ENCODE measurements at places on chromosomes 2 and 18. TPM values are rescaled to one million over a fixed set of nuclear protein-coding genes. Genes with fewer than 3 reads are reported as not detected.

The NCK2 gene
- total RNA-seq = 87.5 TPM

The CFAP65 gene
- not detected for total RNA-seq

The KCNE4 gene
- total RNA-seq = not detected

The AKAIN1 gene
- not detected for total RNA-seq

The POTEI gene
- not detected for total RNA-seq

The LYG1 gene
- 0.66 TPM for total RNA-seq

The TLX2 gene
- 0.21 TPM for total RNA-seq

The KLHL41 gene
- total RNA-seq = 0.46 TPM

DNA sequence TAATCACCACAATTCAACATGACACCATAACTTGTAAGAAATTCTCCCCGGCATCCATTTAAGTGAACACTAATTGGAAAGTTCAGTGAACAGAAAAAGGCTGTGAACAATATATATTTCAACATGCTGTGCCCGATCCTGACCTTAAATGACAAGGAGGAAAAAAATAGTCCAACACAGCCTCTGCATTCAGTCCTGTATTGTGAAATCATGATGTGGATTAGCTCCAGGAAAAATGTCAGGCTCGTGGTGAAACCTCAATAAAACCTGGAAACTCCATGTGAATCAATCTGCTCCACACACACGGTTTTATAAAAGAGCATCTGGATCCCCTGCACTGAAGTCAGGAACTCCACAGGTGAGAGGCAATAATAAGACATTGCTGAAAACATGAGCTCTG is 145.4 kb upstream of the SPOPL start:
- peaks cover 4% of the 10 kb centered on the region for H3K27me3 ChIP-seq
- no peak for DNase-seq
- H3K36me3 ChIP-seq = no peaks in the 10 kb centered on the region
- no peaks in the 10 kb centered on the region for H3K4me1 ChIP-seq
- no peak overlapping the region for H3K27ac ChIP-seq

DNA sequence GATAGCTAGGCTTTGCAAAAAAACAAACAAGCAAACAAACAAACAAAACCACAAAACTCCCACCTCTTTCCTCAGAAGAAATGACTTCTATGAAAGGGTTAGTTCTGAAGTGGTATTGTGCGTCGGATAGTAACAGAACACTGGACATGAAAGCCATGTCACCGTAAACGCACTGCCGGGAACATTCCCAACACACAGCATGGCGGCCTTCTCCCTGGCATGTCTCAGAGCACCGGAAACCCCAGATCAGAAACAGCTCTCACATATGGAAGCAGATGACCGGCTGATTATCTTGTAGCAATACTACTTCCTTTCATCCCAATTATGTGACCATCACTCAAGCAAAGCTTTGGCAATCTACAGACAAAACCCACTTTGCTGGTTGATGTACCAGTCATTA is 197.8 kb upstream of the PXDN start:
- H3K27ac ChIP-seq = no peak overlapping the region
- H3K36me3 ChIP-seq = no peaks in the 10 kb centered on the region
- no peak for DNase-seq
- H3K4me3 ChIP-seq = no peak overlapping the region

GRCh38 chr2:142280831-142281230 is 150.0 kb upstream of the LRP1B start:
- H3K4me3 ChIP-seq = no peak overlapping the region
- no peaks in the 10 kb centered on the region for H3K4me1 ChIP-seq
- DNase-seq = no peak
- no peaks in the 10 kb centered on the region for H3K36me3 ChIP-seq

DNA sequence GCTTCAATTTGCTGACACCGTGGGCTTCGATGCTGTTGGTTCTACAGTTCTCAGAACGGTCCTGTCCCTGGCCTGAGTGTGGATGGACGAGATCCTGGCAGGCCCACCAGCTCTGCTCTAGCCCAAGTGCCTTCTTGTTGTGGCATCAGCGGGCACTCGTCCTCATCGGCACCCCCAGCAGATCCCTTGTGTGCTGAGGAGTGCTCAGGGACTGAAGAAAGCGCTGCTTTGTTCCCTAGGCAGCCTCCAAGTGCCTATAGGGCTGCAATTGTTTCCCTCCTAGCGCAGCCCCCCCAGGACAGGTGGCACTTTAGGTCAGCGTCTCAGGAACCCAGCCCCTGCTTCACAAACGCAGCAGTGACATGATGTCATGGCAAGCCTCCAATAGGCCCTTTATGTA is 217.7 kb downstream of the AGAP1 start:
- no peaks in the 10 kb centered on the region for H3K4me1 ChIP-seq
- H3K36me3 ChIP-seq = no peaks in the 10 kb centered on the region
- H3K4me3 ChIP-seq = no peak overlapping the region
- H3K27ac ChIP-seq = no peak overlapping the region

GRCh38 chr2:10329880-10330699 is 27.4 kb downstream of the HPCAL1 start:
- peaks cover 89% of the 10 kb centered on the region for H3K4me1 ChIP-seq
- H3K4me3 ChIP-seq = peak overlapping the region; percentile 91
- H3K36me3 ChIP-seq = peaks cover 26% of the 10 kb centered on the region

DNA sequence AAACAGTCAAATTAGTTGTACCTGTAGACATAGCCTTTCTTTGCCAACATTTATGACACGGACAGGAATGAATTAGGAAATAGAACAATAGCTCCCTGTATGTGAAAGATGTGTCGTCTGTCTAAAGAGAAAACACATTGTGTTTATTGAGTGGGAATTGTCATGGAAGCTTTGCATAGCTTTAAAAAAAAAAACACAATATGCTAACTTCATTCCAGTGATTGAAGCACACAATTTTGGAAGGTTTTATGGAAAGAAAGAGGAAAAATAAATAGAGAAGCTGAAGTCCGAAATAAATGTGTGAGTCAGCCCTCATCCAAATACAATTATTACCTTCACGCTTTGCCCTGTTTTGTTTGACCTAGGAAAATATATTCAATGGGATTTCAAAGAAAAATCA is 1095.7 kb downstream of the TSN start:
- no peaks in the 10 kb centered on the region for H3K4me1 ChIP-seq
- H3K27ac ChIP-seq = no peak overlapping the region
- DNase-seq = no peak
- H3K36me3 ChIP-seq = no peaks in the 10 kb centered on the region
- H3K27me3 ChIP-seq = no peaks in the 10 kb centered on the region

- H3K27me3 ChIP-seq = peaks cover 3% of the 10 kb centered on the region
- no peaks in the 10 kb centered on the region for H3K36me3 ChIP-seq
- H3K4me3 ChIP-seq = no peak overlapping the region
- no peak overlapping the region for H3K27ac ChIP-seq
- no peak for DNase-seq
These were observed 40.5 kb upstream of the KIDINS220 start for GRCh38 chr2:8877894-8878293.

- no peak overlapping the region for H3K27ac ChIP-seq
- H3K4me3 ChIP-seq = no peak overlapping the region
- H3K27me3 ChIP-seq = no peaks in the 10 kb centered on the region
- H3K4me1 ChIP-seq = no peaks in the 10 kb centered on the region
- H3K36me3 ChIP-seq = no peaks in the 10 kb centered on the region
These were observed 241.6 kb downstream of the PIK3C3 start for GRCh38 chr18:42196651-42197050.

DNA sequence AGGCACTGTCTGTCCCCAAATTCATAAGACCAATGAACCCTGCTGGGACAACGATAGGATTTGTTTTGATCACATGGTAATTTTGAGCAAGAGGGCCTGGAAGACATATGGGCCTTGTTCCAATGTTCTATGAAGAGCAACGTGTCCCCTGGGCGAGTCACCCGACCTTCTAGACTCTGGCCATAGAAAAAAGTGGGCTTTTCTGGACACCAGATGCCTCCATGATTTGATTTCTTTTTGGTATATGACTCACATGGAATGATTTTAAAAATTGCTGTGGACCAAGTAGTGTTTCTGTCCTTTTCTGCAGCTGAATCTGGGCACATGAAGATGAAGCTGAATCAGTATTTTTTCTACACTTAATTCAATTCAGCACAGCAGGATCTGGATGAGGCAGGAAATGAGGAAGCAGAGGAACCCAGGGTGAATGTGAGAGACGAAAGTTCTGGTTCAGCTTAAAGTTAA is 104.9 kb downstream of the CDC42EP3 start:
- peaks cover 36% of the 10 kb centered on the region for H3K4me1 ChIP-seq
- no peak overlapping the region for H3K4me3 ChIP-seq
- H3K27me3 ChIP-seq = no peaks in the 10 kb centered on the region
- DNase-seq = no peak
- no peak overlapping the region for H3K27ac ChIP-seq
- no peaks in the 10 kb centered on the region for H3K36me3 ChIP-seq

GRCh38 chr2:169965495-169965894 is 138.2 kb downstream of the UBR3 start:
- H3K36me3 ChIP-seq = peaks cover 46% of the 10 kb centered on the region
- DNase-seq = no peak
- H3K27ac ChIP-seq = no peak overlapping the region
- H3K4me3 ChIP-seq = no peak overlapping the region
- H3K4me1 ChIP-seq = no peaks in the 10 kb centered on the region
- H3K27me3 ChIP-seq = no peaks in the 10 kb centered on the region

GRCh38 chr18:21761471-21762115 is 21.0 kb downstream of the MIB1 start:
- H3K4me1 ChIP-seq = peaks cover 13% of the 10 kb centered on the region
- no peak for DNase-seq
- H3K36me3 ChIP-seq = peaks cover 12% of the 10 kb centered on the region
- no peak overlapping the region for H3K27ac ChIP-seq
- no peaks in the 10 kb centered on the region for H3K27me3 ChIP-seq

DNA sequence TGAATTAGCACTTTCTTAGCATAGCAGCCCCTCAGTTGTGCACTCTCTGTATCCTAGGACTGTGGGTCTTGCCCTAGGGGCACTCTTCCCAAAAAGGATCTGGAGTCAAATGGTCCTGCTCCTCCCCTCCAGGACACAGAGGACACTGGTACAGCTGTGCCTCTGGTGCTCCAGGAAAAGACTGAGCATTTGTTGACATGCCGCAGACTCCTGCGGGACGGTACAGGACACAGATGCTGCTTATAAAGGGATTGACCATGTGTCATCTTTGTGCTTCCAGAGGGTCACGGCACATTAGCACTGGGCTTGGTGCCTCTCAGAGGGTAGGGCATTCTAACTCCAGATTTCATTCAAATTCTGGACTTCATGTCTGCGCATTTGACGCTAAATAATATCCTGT is 110.5 kb downstream of the KLF7 start:
- DNase-seq = no peak
- H3K36me3 ChIP-seq = no peaks in the 10 kb centered on the region
- H3K4me1 ChIP-seq = no peaks in the 10 kb centered on the region
- H3K27me3 ChIP-seq = no peaks in the 10 kb centered on the region

GRCh38 chr2:68569604-68570003 is 73.8 kb upstream of the PROKR1 start:
- no peak overlapping the region for H3K27ac ChIP-seq
- no peak for DNase-seq
- H3K36me3 ChIP-seq = peaks cover 2% of the 10 kb centered on the region
- H3K27me3 ChIP-seq = no peaks in the 10 kb centered on the region
- H3K4me3 ChIP-seq = no peak overlapping the region
- H3K4me1 ChIP-seq = no peaks in the 10 kb centered on the region

GRCh38 chr18:32301976-32302743 is 112.3 kb downstream of the MEP1B start:
- no peaks in the 10 kb centered on the region for H3K36me3 ChIP-seq
- no peak for DNase-seq
- no peak overlapping the region for H3K27ac ChIP-seq
- peaks cover 2% of the 10 kb centered on the region for H3K4me1 ChIP-seq

DNA sequence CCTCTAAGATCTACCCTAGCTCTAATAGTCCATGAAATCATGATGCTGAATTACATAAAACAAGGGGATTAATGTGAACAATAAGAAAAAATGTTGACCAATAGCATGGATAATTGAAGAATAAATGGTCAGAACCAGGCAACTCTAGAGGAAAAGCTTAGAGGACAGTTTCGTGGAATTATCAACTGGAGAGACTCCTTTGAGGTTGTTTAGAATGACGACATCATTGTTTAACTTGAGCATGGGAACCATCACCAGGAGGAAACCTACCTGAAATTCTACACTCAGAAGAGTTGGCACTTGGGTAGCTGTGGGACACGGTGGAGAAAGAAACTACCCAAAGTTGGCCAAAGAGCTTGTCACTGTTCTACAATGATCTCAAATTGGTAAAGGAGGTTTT is 179.2 kb upstream of the EPAS1 start:
- DNase-seq = no peak
- H3K4me1 ChIP-seq = no peaks in the 10 kb centered on the region
- no peak overlapping the region for H3K4me3 ChIP-seq
- no peaks in the 10 kb centered on the region for H3K27me3 ChIP-seq

DNA sequence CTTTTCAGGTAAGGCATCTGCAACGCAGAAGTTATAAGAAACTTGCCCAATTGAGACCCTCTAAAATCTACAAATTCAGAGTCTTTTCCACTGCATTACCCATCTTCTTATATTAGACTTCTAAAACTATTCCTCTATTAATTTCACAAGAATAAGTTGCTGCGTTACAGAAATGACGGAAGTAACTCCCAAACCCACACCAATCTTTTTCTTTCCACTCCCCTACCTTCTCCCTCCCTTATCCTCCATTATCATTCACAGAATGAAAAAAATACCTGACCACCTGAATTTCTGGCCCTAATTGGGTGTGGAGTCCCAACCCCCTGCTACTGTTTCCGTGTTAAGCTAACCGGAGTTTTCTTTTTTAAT is 689 bp downstream of the RPRD1A start:
- H3K4me3 ChIP-seq = peak overlapping the region; percentile 78
- peak overlapping the region; percentile 89 for H3K27ac ChIP-seq
- H3K27me3 ChIP-seq = peaks cover 3% of the 10 kb centered on the region
- H3K36me3 ChIP-seq = peaks cover 11% of the 10 kb centered on the region

DNA sequence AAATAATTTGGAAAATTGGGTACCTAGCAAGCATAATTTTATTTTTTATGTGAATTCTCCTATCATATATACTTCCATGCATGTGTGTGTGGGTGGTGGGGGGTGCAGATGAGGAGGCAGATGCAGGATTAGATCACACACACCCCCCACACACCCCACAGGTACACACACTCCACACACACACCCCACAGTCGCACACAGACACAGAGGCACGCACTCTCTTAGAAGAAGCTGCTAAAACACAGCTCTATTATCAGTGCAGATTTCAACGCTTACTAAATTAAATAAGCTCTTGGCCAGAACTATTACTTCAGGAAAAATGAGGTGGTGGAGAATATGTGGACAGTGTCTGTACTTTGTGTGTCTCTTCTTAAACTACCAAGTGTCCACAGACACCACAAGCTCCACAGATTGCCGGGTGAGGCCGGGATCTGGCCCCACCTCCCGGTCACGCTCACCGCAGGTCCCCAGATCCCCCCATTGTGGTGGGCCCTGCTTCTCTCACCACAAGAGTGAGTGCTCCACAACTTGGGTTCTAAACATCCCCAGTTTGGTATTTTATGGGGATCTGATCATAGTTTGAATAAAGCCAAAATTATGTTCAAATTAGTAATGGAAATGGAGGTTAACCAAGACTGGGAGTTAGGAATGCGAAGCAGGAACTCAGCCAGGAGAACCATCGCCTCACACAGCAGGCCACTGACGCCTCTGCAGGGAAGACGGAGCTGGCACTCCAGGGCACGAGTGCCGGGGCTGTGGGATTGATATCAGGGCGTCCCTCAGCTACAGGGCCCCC is 102.1 kb downstream of the PXDN start:
- no peaks in the 10 kb centered on the region for H3K4me1 ChIP-seq
- DNase-seq = no peak
- no peaks in the 10 kb centered on the region for H3K27me3 ChIP-seq
- H3K27ac ChIP-seq = no peak overlapping the region

- peak; percentile 79 for DNase-seq
- H3K36me3 ChIP-seq = no peaks in the 10 kb centered on the region
- H3K27me3 ChIP-seq = peaks cover 10% of the 10 kb centered on the region
- H3K4me3 ChIP-seq = peak overlapping the region; percentile 35
These were observed 78.4 kb downstream of the SETBP1 start for GRCh38 chr18:44758861-44759631.

Measured in activated CD4-positive, alpha-beta T cell treated with anti-CD3 and anti-CD28 coated beads for 36 hours (primary cell).